ENCODE measurements at places on chromosomes 3 and 15. TPM values are rescaled to one million over a fixed set of nuclear protein-coding genes. Genes with fewer than 3 reads are reported as not detected.

The TLR9 gene
- total RNA-seq = not detected

- no peak for DNase-seq
Measured at GRCh38 chr3:180402471-180403073, 199.4 kb upstream of the TTC14 start.

The TM6SF1 gene
- total RNA-seq = 8.0 TPM

DNA sequence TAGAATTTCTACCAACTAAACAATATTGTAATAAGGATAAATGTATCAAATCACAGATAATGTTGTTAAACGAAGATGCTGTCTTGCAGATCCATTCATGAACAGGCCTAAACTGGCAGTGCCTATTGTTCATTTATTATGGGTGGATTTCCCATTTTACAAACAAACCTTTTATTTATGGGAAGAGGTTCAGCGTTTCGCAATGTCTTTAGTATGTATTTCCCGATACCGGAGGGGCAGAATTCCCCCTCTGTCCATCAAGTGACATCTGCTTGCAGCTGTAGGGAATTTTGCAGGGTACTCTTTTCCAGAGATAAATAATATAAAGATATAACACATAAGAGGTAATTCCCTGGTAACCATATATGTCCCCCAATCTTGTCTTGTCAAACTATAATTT is 5.7 kb downstream of the CEP19 start:
- DNase-seq = no peak

GRCh38 chr15:72907733-72908132 is 124.2 kb upstream of the ADPGK start:
- DNase-seq = no peak

DNA sequence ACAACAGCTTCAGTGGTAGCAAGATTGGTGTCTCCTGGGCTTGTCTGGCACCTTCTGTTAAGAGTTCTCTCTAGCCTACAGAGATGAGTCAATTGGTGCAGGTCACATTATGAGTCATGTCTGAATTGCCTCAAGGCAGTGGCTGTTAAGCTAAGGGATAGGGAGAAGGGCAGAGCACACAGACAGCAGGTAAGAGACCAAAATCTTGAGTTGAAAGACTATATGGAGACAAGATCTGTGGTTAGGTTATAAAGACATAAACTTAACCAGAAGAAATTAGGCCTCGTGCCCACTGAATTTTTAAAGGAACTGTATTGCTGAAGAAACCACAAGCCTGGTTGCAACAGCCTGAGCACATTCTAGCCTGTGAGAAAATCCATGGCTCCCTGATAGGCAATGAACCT is 19.2 kb upstream of the KPNA1 start:
- DNase-seq = peak; percentile 50

The MYEF2 gene
- total RNA-seq = 29.4 TPM

The ST8SIA2 gene
- 0.67 TPM for total RNA-seq

GRCh38 chr15:53446376-53446775 is 313.1 kb downstream of the WDR72 start:
- no peak for DNase-seq

GRCh38 chr15:85584872-85585271 is 204.5 kb downstream of the AKAP13 start:
- no peak for DNase-seq

GRCh38 chr3:181921220-181921619 is 209.5 kb downstream of the SOX2 start:
- DNase-seq = no peak

The MNS1 gene
- 0.68 TPM for total RNA-seq

The PRR23A gene
- total RNA-seq = not detected

The KIF15 gene
- total RNA-seq = 0.61 TPM

The SIN3A gene
- total RNA-seq = 26.1 TPM

DNA sequence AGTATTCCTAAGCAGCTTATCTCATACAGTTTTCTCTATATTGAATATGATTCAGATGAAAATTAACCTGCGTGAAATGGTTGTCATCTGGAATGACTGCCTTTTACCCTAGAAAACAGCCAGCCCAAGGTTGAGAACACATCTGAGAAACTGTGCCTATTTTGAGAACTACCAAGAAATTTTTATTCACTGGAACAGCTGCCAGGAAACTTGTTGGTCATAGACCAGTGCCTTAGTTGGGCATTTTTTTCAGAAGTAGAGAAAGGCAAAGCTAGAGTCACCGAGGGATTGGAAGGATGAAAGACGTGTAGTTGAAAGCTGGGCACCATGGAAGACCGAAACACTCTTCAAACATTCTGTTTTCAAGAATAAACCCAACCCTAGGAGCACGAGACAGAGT is 277.1 kb downstream of the LPP start:
- no peak for DNase-seq

The CCR5 gene
- total RNA-seq = 0.54 TPM

DNA sequence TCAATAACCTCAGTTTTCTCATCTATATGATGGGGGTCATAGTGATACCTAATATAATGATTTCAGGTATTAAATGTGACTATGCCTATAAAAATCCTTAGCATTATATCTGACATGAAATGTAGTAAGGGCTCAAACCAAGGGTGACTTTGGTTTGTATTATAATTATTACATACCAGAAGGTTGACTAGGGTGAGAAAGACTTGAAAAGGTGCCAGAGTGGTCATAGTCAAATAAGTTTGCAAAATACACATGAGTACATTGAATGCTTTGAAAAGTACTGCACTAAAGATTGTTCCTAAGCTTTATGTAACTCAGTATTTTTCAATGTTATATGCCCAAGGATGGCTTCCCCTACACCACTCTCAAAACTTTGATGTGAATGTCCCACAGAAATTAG is 297.2 kb downstream of the ARPP21 start:
- no peak for DNase-seq

DNA sequence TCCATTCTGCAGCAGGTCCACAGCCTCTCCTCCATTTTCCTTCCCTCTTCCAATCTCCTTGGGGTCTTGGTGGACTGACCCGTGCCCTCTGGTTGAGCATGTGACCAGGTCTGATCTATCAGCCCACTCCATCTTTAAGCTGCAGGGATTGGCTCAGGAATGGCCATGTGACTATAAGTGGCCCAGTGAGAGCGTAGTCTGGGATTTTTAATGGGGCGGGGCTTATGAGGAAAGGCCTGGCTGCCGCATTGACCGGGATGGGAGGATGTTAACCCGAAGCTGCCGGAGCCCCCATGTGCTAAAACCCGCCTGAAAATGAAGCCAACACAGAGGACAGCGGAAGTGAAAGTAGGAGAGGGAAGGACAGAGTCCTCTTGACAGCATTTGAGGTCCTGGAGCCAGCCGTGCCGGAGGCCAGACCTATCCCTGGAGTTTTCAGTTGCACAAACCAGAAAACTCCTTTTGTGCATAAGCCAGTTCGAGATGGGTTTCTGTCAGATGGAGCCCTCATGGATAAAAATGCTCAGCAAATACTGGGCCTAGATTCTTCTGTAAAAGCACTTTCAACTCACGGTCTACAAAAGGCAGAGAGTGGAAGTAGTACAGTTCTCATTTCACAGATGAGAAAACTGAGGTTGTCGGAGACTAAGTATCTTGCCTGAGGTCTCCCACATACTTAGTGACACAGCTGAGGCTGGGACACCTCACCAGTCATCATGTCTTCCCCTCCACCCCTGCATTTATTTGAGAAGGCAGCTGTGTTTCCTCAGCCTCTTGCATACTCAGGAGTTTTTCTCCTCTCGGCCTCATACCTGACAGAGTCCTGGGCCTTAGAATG is 61.9 kb downstream of the ATP2B2 start:
- DNase-seq = no peak
